ENCODE measurements at places on chromosomes 1 and 21.

DNA sequence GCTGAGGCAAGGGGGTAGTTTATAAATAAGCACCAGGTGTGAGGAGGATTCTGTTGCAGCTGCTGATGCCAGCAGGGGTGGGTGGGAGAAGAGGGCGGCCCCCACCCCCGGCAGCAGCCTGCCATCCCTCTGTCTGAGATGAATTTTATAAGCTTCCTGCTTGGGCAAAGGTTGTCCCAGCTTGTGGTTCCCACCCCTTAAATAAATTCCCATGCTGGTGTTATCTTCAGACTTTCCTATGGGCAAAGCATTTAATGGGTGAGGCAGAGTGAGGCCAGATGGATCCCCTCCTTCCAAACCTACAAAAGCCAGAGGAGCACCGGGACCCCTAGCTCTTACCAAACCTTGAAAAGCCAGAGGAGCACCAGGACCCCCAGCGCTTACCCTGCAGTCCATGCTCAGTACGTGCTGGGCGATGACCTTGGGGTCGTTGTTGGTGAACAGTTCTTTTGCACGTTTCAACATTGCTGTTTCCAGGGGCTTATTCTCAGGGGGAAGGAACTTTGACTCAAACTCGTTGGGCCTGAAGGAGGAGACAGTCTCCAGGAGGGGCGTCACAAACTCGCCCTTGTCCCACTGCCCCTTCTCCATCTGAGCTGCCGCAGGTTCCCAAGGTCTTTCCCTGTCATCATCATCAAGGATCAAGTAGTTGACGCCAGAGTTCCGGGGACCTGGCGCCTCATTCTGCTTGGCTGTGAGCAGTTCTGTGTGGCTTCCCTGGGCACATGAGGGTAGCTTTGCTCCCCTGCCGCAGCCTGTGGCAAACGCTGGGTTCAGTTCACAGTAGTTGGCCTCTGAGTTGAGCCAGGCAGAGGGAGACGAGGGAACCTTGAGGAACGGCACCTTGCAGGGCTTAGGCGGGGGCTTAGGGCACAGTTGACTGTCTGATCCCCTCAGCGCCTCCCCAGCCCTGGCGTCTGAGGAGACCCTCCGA lies 99.5 kb downstream of the BCAR3 start:
- DNase-seq = no peak

GRCh38 chr1:28249013-28249865 lies 10.1 kb upstream of the SESN2 start:
- DNase-seq = no peak

- DNase-seq = no peak
Observed at GRCh38 chr1:150973836-150974579, 627 bp downstream of the CERS2 start.

- DNase-seq = no peak
Observed at GRCh38 chr1:232627171-232627570, 2.8 kb downstream of the SIPA1L2 start.

DNA sequence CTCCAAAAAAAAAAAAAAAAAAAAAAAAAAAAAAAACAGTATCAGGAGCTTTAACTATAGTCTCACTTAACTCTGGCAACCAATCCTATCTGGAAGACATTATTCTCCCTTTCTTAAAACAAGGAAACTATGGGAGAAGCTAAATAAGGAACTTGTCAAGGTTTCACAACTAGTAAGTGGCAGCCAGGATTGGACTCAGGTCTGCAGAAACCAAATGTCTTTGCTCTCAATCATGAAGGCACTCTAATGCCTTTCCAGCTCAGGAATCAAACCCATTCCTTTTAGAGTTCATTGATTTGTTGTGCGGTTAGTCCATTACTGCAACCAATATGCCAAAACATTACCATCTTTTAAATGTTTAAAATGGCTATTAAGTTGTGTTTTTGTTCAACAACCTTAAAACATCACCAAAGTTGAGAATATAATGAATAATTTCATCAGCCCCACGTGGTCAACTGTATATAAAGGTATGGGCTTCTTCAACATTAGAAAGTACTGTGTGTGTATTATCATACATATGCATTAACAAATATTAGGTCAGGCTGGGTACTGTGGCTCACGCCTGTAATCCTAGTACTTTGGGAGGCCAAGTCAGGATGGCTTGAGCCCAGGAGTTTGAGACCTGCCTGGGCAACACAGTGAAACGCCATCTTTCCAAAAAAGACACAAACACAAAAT lies 1.5 kb downstream of the EPRS1 start:
- no peak for DNase-seq

DNA sequence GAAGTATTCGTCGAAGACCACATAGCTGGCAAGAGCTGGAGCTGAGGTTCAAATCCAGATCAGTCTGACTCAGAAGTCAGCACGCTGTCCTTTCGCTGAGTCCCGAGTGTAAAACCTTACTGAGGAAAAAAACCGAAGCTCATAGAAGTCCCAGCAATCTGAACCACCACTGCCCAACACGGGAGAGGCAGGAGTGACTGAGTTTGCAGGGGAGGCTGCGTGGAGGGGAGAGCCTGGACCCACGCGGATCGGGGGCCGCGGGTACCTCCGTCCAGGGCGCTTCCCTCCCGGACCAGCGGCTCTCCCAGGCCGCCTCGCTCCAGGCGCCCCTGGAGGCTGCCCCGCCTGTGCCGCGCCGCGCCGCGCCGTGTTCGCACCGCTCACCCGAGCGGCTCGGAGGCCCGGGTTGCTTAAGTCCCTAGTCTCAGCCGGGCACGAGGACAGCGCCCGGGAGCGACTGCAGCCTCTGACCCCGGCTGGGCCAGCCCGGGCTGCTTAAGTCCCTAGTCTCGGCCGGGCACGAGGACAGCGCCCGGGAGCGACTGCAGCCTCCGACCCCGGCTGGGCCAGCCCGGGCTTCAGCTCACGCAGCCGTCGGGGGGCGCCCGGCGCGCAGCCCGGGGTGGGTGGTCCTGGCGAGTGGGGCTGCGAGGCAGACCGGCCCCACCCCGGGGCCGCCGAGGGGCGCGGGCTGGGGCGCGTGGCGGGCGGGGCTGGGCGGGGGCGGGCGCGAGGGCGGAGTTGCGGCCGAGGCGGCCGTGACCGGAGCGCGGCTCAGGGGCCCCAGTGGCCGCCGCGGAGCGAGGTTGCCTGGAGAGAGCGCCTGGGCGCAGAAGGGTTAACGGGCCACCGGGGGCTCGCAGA lies at the start of gene ADAMTSL4:
ADAMTSL4 (plus strand) TSS at position 777 of the 864 bp plus-strand sequence. CDS start 2,881 bp downstream, outside the sequence.
- no peak for DNase-seq

DNA sequence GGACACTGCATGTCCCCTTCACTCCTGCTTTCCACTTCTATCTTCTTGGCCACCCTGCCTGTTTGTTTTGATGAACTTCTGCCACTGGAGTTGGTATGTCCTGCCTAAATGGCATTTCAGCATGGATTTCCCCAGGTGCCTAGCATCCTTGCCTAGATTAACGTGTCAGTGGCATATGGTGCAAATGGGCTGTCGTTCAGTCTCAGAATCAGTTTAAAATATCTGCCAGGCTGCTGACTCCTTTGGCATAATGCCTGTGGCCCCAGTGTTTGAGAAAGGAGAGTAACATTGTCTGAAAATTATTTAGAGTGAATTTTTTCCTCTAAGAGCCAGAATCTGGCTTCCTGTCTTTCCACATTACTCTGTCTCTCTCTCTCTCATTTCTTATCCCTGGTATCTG lies 64.9 kb upstream of the BARHL2 start:
- no peak for DNase-seq

Data from NCI-H2081 treated with DMSO at 0.1 percent for 48 hours (cell line).